AG08396 (cell line): ENCODE measurements at places on chromosomes 5 and 9.

DNA sequence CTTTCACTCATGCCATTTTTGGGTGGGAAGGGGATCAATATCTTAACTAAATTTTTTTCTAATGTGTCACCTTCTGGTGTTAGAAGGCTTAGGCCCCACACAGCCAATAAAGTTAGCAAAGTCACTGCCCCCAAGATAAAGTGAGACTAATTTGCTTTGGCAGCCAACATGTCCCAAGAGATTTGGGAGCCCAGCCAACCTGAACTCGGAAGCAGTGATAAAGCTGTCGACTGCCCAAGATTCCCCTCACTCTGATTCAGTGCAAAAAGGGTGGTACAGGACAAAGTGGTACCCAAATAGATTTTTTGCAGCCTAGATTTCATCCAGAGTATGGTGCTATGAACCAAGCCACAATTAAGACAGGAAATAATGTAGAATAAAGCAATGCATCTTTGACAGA lies 572.5 kb upstream of the ARRDC3 start:
- no peak for DNase-seq

- no peak for DNase-seq
Measured at GRCh38 chr5:6256901-6257300, 121.4 kb downstream of the MED10 start.

DNA sequence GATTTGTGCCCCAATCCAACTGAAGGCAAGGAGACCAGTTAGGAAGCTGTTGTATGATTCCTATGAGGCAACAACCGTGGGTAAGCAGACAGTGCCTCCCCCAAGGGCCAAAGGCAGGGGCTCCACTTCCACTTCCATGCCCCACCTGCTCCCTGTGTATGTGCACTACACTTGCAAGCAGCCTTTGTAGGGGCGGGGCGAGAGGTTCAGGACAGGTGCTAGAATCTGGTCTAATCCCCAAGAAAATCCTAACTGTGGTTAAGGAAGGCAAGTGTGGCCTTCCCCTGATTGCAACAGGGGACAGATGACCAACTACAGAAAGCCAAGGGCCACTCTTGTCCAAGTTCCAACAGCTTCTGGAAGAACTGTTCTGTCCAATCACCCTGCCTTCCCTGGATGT lies 41.7 kb downstream of the B4GALT1 start:
- no peak for DNase-seq

- no peak for DNase-seq
Measured at GRCh38 chr5:142901476-142902185, 131.5 kb downstream of the ARHGAP26 start.

DNA sequence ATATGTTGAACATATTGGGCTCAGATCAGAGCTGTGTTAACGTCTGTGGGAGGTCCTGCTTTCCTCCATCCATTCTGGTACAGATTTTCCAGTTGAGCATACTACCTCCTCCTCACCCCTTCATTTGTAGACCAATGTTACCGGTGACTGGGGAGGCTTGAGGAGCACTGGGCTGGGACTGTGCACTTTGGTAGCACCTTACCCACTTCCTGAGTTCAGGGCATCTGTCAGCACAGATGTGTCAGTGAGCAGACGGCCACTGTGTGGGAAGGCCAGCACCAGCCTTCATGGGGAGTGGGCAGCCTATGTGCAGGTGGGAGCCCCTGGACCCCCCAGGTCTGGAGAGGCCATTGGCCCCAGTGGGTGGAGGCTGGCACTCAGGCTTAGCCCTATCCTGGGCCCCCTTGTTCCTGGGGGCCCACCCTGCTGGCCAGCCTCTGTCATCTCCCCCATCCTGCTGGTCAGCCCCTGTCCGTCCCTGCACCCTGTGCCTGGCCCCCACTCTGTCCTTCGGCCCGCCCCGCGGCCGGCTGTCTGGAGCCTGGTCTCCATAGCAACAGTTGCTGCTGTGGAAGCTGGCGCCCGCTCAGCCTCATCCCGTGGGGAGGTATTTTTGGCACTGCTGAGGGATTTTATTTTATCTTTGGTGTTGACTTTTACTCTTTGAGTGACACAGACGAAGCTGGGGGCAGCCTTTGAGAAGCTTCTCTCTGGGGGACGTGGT lies 21.3 kb downstream of the WNK2 start:
- no peak for DNase-seq

DNA sequence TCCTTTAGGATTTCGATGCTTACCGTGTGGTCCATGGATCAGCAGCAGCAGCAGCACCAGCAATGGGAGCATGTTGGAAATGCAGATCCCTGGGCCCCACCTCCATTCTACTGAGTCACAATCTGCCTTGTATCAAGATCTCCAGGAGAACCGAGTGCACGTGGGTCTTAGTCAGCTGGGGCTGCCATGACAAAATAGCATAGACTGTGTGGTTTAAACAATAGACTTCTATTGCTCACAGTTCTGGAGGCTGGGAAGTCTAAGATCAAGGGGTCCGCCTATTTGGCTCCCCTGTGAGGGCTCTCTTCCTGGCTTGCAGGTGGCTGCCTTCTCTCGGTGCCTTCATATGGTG lies 1.3 kb upstream of the PROP1 start:
- peak; percentile 33 for DNase-seq

DNA sequence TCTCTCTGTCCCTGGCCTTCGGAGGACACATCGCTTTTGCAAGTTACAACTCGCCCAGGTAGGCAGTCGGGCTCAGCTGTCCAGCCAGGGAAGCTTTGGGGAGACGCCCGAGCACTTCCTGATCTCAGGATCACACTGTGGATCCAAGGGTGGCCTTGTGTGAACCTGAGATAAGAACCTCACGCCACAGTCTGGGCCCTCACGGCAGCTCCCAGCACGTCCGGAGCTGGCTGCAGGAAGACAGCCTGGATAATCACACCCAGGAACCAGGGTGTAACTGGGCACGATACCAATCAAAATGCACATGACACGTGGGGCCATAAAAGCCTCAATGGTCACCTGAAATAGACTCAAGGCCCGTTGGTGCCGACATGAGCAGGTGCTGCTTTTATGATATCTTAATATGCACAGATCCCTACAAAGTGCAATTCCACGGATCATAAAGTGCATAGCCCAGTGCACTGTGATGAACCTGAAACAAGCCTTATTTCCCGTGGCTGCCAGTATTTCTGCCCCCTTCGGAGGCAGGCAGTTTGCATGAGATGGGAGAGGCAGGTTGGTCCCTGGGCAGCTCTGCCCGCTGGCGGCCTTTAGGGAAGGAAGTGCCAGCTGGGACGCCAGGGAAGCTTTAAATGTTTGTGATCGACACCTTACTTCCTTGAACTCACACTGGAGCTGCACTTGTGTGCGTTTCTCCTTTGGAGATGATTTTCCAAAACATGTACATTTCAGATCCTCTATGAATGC lies 14.5 kb downstream of the SLC6A18 start:
- DNase-seq: no peak

GRCh38 chr5:142356716-142357468 lies 32.1 kb upstream of the SPRY4 start:
- peak; percentile 94 for DNase-seq

DNA sequence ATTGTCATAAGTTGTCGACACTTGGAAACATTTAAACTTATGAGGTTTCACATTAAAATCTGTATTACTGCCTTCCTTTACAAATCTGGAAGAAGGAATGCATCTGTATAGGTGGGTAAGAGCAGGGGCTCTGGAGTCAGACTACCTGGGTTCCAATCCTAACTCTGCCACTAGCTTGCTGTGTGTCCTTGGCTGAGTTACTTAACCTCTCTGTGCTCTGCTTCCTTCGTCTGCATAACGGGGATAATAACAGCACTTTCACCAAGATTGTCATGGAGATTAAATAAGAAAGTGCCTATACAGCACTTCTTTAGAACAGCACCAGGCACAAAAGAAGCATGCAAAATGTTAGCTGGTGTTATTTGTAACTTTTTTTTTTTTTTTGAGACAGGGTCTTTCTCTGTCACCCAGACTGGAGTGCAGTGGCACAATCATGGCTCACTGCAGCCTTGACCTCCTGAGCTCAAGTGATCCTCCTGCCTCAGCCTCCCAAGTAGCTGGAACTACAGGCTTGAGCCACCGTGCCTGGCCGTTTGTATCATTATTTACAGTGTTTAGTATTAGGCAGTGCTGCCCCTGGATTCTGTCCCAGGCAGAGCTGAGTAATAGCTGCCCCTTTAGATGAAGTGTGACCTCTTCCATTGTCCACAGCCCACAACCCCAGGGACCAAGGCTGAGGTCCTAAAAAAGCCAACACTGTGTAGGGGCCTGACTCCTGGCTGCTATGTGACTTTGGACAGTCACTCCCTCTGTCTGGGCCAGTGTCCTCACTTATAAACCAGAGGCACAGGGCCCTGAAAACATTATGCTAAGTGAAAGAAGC lies 25.4 kb upstream of the TTLL11 start:
- DNase-seq: no peak

DNA sequence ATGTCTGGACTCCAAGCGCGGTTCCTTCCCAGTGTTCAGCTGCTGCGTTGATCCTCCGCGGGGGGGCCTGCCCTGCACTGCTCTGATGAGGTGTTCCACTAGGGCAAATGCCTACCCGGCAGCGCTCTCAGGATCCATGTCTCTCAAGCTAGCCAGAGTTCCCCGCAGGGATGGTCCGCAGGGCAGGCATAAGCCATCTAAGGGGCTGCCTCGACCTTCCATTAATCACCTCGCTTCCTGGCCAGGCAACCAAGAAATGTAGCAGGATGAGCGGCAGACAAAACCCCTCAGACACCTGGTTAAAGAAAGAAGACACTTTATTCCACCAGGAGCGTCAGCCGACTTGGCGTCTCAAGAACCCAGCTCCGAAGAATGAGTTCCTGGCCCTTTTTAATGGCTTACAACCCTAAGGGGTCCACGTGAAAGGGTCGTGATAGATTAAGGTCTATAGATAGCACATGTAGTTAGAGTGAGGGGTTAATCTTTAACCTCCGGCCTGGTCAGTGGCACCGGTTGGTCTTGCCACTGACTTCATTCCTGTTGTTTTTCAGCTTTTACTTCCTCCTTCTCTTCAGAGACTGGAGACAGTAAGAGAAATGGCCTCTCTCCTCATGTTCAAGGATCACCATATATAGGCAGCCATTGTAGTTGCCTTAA lies 47.2 kb upstream of the COX7C start:
- no peak for DNase-seq

GRCh38 chr5:93592883-93593282 lies 9.9 kb downstream of the NR2F1 start:
- no peak for DNase-seq

GRCh38 chr5:37786862-37787519 lies 52.9 kb downstream of the GDNF start:
- DNase-seq: peak; percentile 43

DNA sequence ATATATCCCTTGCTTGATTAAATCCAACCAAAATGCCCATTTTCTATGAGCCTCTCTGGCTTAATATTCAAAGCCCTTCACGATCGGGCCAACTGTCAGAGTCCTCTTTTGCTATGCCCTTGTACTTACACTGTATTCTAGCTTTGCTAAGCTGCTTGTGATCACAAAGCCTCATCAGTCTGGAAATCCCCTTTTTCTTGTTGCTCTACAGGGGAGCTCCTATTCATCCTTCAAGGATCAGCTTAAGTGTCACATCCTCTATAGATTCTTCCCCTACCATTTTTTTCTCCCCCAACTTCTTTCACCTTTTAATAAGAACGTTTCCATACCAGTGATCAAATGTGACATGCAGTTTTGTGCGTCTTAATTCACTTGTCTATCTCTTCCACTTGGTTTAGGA lies 450.4 kb upstream of the CHD1 start:
- no peak for DNase-seq

DNA sequence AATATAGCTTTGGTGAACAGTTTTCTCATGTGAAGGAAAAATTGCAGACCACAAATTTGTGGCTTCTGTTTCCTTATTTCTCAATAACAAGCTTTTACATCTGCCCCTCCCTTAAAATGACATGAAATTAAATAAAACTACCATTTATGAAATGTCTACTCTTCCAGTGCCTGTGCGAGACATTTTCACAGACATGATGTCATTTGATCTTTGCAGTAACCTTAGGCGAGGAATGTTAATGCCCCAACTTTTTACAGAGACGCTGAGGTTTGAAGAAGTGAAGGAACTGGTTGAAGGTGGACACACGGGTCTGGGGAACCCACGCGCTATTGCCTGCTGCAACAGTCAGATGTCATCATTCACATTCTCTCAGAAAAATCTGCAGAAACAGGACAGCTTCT lies 61.5 kb downstream of the OSTF1 start:
- no peak for DNase-seq

- DNase-seq: no peak
Measured at GRCh38 chr5:172448999-172449398, 5.3 kb downstream of the SH3PXD2B start.

- DNase-seq: no peak
Measured at GRCh38 chr5:12335938-12336337, 431.7 kb upstream of the CTNND2 start.
